Activated naive CD8-positive, alpha-beta T cell treated with anti-CD3 and anti-CD28 coated beads, Interleukin-2, amount 50 U/mL, for 24 hours (primary cell): ENCODE measurements at places on chromosomes 3 and 15.

DNA sequence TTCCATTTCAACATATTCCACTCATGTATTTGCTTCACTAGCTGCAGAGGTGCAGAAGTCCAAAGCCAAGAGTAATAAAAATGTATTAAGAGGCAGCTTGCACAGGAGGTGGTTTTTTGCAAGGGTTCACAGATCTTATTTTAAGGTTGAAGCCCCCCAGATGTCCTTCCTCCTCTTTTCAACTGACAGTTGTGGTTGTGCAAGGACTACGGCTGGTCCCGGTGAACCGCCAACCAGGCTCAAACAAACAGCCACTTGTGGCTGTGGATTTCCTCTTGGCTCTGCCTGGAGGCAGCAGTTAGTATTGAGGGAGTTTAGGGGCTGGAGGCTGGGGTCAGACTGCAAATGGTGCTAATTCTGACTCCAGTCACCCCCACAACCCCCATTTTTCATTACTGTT is 240.7 kb upstream of the TBC1D5 start:
- no peaks in the 10 kb centered on the region for H3K36me3 ChIP-seq
- peaks cover 8% of the 10 kb centered on the region for H3K27me3 ChIP-seq
- H3K4me1 ChIP-seq = peaks cover 4% of the 10 kb centered on the region
- DNase-seq = no peak

GRCh38 chr15:44482090-44482489 is 54.7 kb downstream of the CTDSPL2 start:
- no peak overlapping the region for H3K27ac ChIP-seq
- no peak overlapping the region for H3K4me3 ChIP-seq
- H3K4me1 ChIP-seq = peaks cover 11% of the 10 kb centered on the region
- no peaks in the 10 kb centered on the region for H3K27me3 ChIP-seq

- H3K27ac ChIP-seq = peak overlapping the region; percentile 81
- H3K27me3 ChIP-seq = no peaks in the 10 kb centered on the region
- no peaks in the 10 kb centered on the region for H3K36me3 ChIP-seq
- H3K4me1 ChIP-seq = peaks cover 44% of the 10 kb centered on the region
- peak overlapping the region; percentile 47 for H3K4me3 ChIP-seq
- peak; percentile 60 for DNase-seq
Observed at GRCh38 chr3:43389388-43390254, 103.3 kb downstream of the SNRK start.

GRCh38 chr3:120469440-120469839 is 18.6 kb upstream of the FSTL1 start:
- no peak overlapping the region for H3K27ac ChIP-seq
- no peak overlapping the region for H3K4me3 ChIP-seq
- no peaks in the 10 kb centered on the region for H3K4me1 ChIP-seq

DNA sequence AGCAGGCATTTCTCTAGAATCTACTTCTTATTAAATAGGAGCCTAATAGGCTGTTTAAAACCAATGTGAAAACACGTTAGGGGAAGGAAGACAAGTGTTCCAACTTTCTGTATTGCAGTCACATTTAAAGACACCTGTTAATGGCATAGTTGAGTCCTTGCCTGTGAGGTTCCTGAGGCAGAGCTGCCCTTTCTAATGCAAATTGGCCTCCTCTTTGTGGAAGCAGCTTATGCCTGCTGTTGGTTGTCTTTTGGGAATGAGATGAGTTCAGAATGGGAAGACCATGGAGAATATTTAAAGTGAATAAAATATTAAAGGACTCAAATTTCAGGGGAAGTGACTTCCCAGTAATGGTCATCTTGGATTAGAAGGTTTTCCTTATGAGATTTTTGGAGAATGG is 51.2 kb downstream of the NEK11 start:
- H3K4me3 ChIP-seq = no peak overlapping the region
- no peaks in the 10 kb centered on the region for H3K4me1 ChIP-seq
- no peaks in the 10 kb centered on the region for H3K27me3 ChIP-seq
- no peaks in the 10 kb centered on the region for H3K36me3 ChIP-seq
- H3K27ac ChIP-seq = no peak overlapping the region

DNA sequence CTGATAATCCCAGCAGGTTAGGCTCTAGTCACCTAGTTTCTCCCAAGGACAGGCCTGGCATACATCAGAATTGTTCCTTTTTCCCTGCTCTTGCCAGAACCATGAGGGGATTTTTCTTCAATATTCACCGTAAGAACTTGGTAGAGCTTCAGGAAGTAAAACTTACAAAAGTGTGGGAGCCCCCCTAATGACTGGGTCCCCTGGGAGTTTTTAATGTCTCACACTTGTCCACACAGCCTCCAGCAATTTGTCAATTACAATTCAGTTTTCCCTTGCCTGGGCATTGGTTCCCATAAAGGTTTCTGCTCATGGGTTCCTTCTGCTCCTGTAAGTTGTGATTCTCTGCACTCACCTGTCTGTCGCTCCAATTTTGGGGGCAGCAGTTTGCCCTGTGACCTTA is 28.5 kb downstream of the LHFPL4 start:
- no peak overlapping the region for H3K27ac ChIP-seq
- H3K27me3 ChIP-seq = peaks cover 33% of the 10 kb centered on the region
- no peaks in the 10 kb centered on the region for H3K36me3 ChIP-seq
- no peaks in the 10 kb centered on the region for H3K4me1 ChIP-seq
- no peak for DNase-seq

GRCh38 chr3:160709477-160710182 is 32.7 kb downstream of the ARL14 start:
- H3K4me1 ChIP-seq = no peaks in the 10 kb centered on the region
- no peak overlapping the region for H3K4me3 ChIP-seq
- DNase-seq = no peak
- H3K36me3 ChIP-seq = no peaks in the 10 kb centered on the region
- H3K27me3 ChIP-seq = peaks cover 22% of the 10 kb centered on the region

DNA sequence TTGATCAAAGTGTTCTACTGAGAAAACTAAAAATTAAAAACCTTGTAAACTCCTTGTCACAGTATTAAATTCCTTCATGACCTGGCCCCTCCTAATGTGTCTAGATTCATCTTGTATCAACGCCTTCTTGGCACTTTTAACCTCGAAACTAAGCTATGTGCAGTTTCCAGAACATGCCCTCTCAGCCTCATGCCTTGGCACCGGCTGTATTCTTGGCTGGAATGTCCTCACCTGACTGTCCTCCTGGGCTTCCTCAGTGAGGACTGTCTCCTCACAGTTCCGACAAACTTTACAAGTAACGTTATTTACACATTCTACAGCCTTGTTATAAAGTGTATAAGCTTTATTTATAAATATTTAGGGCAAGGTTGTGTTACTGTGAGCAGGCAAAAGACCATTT is 196.5 kb upstream of the SLC2A2 start:
- peaks cover 30% of the 10 kb centered on the region for H3K4me1 ChIP-seq
- peaks cover 26% of the 10 kb centered on the region for H3K36me3 ChIP-seq
- no peak overlapping the region for H3K27ac ChIP-seq
- no peak overlapping the region for H3K4me3 ChIP-seq
- H3K27me3 ChIP-seq = no peaks in the 10 kb centered on the region

DNA sequence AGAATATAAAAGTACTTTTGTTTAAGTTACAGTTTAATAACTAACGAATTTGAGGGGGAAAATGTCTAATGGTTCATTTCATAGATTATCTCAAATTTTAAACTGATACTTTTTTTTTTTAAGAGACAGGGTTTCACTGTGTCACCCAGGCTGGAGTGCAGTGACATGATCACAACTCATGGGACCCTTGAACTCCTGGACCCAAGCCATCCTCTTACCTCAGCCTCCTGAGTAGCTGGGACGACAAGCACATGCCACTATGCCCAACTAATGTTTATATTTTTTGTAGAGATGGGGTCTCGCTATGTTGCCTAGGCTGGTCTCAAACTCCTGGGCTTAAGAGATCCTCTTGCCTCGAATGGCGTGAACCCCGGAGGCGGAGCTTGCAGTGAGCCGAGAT is 16.5 kb downstream of the LRRC58 start:
- H3K27ac ChIP-seq = no peak overlapping the region
- no peaks in the 10 kb centered on the region for H3K27me3 ChIP-seq
- DNase-seq = no peak
- no peak overlapping the region for H3K4me3 ChIP-seq

DNA sequence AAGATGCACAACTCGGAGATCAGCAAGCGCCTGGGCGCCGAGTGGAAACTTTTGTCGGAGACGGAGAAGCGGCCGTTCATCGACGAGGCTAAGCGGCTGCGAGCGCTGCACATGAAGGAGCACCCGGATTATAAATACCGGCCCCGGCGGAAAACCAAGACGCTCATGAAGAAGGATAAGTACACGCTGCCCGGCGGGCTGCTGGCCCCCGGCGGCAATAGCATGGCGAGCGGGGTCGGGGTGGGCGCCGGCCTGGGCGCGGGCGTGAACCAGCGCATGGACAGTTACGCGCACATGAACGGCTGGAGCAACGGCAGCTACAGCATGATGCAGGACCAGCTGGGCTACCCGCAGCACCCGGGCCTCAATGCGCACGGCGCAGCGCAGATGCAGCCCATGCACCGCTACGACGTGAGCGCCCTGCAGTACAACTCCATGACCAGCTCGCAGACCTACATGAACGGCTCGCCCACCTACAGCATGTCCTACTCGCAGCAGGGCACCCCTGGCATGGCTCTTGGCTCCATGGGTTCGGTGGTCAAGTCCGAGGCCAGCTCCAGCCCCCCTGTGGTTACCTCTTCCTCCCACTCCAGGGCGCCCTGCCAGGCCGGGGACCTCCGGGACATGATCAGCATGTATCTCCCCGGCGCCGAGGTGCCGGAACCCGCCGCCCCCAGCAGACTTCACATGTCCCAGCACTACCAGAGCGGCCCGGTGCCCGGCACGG is 991 bp downstream of the SOX2 start:
- peaks cover 68% of the 10 kb centered on the region for H3K27me3 ChIP-seq
- peaks cover 9% of the 10 kb centered on the region for H3K4me1 ChIP-seq
- no peak for DNase-seq
- peak overlapping the region; percentile 35 for H3K27ac ChIP-seq

DNA sequence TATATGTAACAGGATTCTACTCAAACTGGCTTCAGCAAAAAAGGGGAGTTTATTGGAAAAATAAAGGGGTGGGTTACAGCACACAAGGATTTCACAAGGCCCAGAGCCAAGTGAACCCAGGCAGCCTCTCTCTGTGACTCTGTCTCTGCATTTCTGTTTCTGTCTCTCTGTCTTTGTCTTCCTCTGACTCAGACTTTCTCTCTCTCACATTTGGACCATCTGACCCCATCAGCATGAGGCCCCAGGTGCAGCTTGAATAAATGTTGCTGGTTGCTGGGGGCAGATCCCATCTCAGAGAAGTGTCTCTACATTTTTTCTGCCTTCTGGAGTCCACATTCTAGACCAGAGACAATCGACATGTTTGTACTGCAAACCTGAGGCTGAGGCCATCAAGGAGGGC is 45.0 kb downstream of the RPLP1 start:
- no peak for DNase-seq
- H3K4me1 ChIP-seq = peaks cover 13% of the 10 kb centered on the region
- no peak overlapping the region for H3K4me3 ChIP-seq
- no peaks in the 10 kb centered on the region for H3K36me3 ChIP-seq
- H3K27me3 ChIP-seq = peaks cover 5% of the 10 kb centered on the region
- no peak overlapping the region for H3K27ac ChIP-seq
